ENCODE measurements at places on chromosomes 3 and 15. TPM values are rescaled to one million over a fixed set of nuclear protein-coding genes. Genes with fewer than 3 reads are reported as not detected.

DNA sequence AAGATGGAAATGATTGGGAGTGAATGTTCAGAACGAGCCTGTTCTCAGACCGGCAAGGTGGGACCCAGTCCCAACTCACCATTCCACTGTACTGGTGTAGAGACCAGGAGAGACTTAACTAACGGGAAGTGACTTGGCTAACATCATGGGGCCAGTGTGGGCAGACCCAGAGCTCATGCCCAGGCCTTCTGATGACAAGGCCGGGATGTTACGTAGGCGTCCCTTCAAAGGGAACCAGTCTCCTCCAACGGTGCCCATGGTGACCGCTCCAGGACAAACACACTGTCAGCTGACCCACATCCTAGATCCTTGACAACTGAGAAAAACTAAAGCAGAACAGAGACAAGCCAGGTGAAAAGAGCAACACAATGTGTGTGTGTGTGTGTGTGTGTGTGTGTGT lies 128.4 kb upstream of the HACD2 start:
- H3K4me1 ChIP-seq, result no peaks in the 10 kb centered on the region
- no peaks in the 10 kb centered on the region for H3K36me3 ChIP-seq
- H3K4me3 ChIP-seq, result no peak overlapping the region
- no peak overlapping the region for H3K27ac ChIP-seq
- no peaks in the 10 kb centered on the region for H3K27me3 ChIP-seq
- DNase-seq, result no peak

DNA sequence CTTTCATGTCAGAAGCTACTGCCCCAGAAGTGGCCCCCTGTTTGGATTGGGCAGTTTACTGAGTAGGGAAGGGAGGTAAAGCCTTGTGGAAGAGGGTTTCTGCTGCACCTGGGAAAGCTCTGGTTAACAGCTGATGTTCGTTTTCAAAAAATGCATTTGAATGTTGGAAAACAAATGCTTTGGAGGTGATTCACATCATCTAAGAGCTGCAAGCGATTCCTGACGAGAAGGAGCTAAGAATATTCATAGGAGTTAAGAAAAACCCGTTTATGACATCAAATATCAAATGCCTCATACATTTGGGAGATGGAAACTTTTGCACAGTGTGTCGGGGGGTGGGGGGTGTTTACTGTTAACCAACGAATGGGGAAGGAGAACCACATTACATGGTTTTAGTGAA lies 183.8 kb upstream of the NR2F2 start:
- H3K4me3 ChIP-seq, result no peak overlapping the region
- H3K4me1 ChIP-seq, result no peaks in the 10 kb centered on the region
- no peak for DNase-seq
- H3K27me3 ChIP-seq, result no peaks in the 10 kb centered on the region

ARGFX gene
- not detected for total RNA-seq

DAPK2 gene
- 0.88 TPM for total RNA-seq

DNA sequence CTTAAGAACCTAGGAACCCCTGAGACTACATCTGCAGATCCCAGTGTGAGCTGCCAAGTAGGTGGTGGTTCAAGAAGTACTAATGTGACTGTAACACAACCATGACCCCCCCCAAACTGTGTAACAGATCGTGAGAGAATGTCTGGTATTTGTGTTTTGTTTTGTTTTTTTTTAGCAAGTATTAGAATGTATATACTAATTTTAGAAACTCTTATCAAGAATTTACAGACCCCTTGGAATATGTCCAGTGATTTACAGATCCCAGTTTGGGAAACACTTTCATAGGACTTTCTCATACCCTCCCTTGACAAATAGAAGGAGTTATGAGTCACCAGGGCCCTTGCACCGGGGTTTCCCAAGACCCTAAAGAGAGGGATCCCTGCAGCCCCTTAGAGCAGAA lies 79.8 kb downstream of the SEMA5B start:
- H3K36me3 ChIP-seq, result no peaks in the 10 kb centered on the region
- no peak for DNase-seq
- H3K27me3 ChIP-seq, result no peaks in the 10 kb centered on the region
- H3K4me3 ChIP-seq, result no peak overlapping the region

ALDH1L1 gene
- 2.1 TPM for total RNA-seq

GRCh38 chr3:20190991-20191390 lies 5.0 kb upstream of the SGO1 start:
- H3K36me3 ChIP-seq, result no peaks in the 10 kb centered on the region
- no peaks in the 10 kb centered on the region for H3K4me1 ChIP-seq
- no peak for DNase-seq
- H3K27ac ChIP-seq, result no peak overlapping the region

FAN1 gene
- 24.8 TPM for total RNA-seq

- no peak overlapping the region for H3K4me3 ChIP-seq
- no peak overlapping the region for H3K27ac ChIP-seq
- peaks cover 5% of the 10 kb centered on the region for H3K4me1 ChIP-seq
- H3K36me3 ChIP-seq, result no peaks in the 10 kb centered on the region
- no peaks in the 10 kb centered on the region for H3K27me3 ChIP-seq
Measured at GRCh38 chr15:66389098-66389858, 2.6 kb downstream of the MAP2K1 start.

PLSCR4 gene
- total RNA-seq, result 45.9 TPM

DNA sequence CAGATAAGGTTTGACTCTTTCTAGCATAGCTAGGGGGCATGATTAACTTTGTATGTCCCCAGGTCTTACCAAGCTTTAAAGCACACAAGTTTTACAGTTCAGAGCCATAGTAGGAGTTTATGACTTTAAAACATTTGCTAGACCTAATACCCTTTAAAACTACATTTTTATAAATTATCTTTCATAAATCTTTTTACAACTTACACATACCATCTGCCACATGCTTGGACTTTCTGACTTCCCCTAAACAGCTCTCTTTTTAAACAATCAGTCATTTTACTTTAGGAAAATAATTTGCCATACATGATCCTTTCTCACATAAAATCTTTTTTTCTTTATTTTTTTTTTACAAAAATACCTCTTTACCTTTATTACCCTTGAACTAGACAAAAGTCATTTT lies 735.3 kb upstream of the CADM2 start:
- H3K27me3 ChIP-seq, result no peaks in the 10 kb centered on the region
- H3K27ac ChIP-seq, result no peak overlapping the region
- no peaks in the 10 kb centered on the region for H3K36me3 ChIP-seq
- H3K4me1 ChIP-seq, result no peaks in the 10 kb centered on the region

FMN1 gene
- 6.2 TPM for total RNA-seq

- H3K27ac ChIP-seq, result no peak overlapping the region
- no peak for DNase-seq
- H3K4me3 ChIP-seq, result no peak overlapping the region
- H3K27me3 ChIP-seq, result no peaks in the 10 kb centered on the region
Measured at GRCh38 chr3:53643757-53644156, 149.3 kb downstream of the CACNA1D start.

MAP6D1 gene
- total RNA-seq, result not detected

DNA sequence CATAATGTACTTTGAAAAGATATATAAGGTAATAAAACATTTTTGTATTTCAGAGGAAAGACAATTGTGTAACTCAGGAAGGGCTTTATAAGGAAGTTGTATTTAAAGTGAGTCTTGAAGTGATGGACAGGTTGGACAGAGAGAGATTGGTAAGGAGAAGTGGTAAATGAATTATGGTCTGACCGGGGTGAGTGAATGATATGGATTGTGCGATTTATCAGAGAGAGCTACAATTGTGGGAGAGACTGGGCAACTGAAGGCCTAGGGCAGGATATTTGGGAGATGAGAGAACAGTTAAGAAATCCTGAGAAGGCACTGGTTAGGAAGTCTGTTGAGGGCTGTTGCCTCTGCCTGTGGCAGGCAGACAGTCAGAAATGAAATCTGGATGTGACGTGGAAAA lies 14.8 kb downstream of the IL1RAP start:
- no peaks in the 10 kb centered on the region for H3K27me3 ChIP-seq
- no peak overlapping the region for H3K4me3 ChIP-seq
- H3K4me1 ChIP-seq, result peaks cover 4% of the 10 kb centered on the region

MYO5C gene
- 29.8 TPM for total RNA-seq

DNA sequence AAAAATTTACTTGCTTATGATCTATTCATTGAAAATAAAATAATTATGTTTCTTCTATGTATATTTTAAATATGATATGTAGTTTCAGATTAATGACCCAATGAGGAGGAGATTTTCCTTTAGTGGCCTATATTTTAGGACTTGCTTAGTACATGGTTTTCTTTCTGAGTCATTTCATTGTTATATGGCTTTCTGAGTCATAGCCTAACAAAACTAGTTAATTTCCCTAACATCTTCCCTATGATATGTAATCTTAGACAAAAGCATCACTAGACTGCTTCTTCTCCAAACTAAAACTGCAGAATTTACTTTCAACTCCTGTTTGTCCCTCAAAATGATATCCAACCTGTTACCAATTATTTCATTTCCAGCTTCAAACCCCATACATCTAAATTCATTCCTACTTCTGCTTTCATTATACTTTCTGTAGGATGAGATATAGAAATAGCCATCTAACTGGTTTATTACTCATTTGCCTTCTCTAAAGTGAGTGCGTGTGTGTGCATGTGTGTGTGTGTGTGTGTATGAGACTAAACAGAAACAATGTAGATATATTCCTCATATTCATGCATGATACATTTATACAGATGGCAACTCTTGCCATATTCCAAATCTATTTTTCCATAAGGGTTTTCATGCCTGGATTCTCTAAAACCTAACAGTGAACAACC lies 915.0 kb upstream of the GBE1 start:
- no peaks in the 10 kb centered on the region for H3K36me3 ChIP-seq
- H3K4me1 ChIP-seq, result no peaks in the 10 kb centered on the region
- no peak overlapping the region for H3K4me3 ChIP-seq
- no peak overlapping the region for H3K27ac ChIP-seq

- no peaks in the 10 kb centered on the region for H3K36me3 ChIP-seq
- no peaks in the 10 kb centered on the region for H3K27me3 ChIP-seq
- no peaks in the 10 kb centered on the region for H3K4me1 ChIP-seq
Measured at GRCh38 chr15:56042498-56042897, 49.1 kb upstream of the NEDD4 start.

- no peak overlapping the region for H3K27ac ChIP-seq
- H3K4me1 ChIP-seq, result no peaks in the 10 kb centered on the region
- no peaks in the 10 kb centered on the region for H3K36me3 ChIP-seq
- DNase-seq, result no peak
- no peaks in the 10 kb centered on the region for H3K27me3 ChIP-seq
Measured at GRCh38 chr15:71011503-71012155, 103.6 kb upstream of the THSD4 start.

ASB14 gene
- not detected for total RNA-seq

DNA sequence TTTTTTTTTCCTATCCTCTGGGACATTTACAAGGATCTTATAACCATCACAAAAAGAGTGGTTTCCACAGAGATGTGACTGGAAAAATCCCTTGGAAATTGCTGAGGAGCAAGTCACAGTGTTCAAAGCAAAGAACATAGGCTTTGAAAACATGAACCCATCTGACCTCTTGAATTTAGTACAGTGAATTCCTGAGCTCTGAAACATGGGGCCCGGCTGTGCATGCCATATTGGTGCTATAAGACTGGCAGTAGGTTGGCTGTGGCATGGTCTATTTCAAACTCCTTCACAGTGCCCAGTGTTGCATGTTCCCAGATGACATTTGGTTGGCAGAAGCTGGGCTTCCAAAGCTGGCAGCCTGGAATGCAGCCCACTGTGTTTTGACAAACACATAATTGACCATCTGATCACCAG lies 202.2 kb downstream of the TIGIT start:
- H3K27me3 ChIP-seq, result no peaks in the 10 kb centered on the region
- DNase-seq, result no peak
- H3K36me3 ChIP-seq, result no peaks in the 10 kb centered on the region
- no peaks in the 10 kb centered on the region for H3K4me1 ChIP-seq
- H3K4me3 ChIP-seq, result no peak overlapping the region
- no peak overlapping the region for H3K27ac ChIP-seq

- H3K27me3 ChIP-seq, result no peaks in the 10 kb centered on the region
- H3K4me1 ChIP-seq, result peaks cover 7% of the 10 kb centered on the region
- H3K27ac ChIP-seq, result peak overlapping the region; percentile 87
- no peak overlapping the region for H3K4me3 ChIP-seq
- DNase-seq, result peak; percentile 68
Measured at GRCh38 chr3:124780761-124781475, 50.7 kb downstream of the UMPS start.

SLC9C1 gene
- 0.49 TPM for total RNA-seq

DNA sequence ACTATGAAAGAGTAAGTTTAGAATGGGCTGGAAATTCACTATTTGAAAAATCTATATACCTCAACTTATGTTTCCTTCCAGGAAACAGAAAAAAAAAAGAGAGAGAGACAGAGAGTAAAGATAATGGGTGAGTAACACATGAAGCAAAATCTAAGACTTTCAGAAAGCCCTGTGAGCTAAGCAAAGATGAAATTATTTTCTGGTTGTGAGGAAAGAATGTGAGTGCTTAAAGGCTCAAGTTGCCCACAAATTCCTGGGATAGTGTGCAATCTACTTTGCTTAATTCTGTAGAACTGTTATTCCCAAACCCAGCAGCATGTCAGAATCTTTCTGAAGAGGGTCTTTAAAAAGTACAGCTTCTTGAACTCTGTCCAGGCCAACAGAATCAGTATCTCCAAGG lies 337.7 kb upstream of the AGTR1 start:
- H3K27ac ChIP-seq, result no peak overlapping the region
- no peaks in the 10 kb centered on the region for H3K4me1 ChIP-seq
- H3K4me3 ChIP-seq, result no peak overlapping the region
- DNase-seq, result no peak
- no peaks in the 10 kb centered on the region for H3K36me3 ChIP-seq
- H3K27me3 ChIP-seq, result no peaks in the 10 kb centered on the region

DNA sequence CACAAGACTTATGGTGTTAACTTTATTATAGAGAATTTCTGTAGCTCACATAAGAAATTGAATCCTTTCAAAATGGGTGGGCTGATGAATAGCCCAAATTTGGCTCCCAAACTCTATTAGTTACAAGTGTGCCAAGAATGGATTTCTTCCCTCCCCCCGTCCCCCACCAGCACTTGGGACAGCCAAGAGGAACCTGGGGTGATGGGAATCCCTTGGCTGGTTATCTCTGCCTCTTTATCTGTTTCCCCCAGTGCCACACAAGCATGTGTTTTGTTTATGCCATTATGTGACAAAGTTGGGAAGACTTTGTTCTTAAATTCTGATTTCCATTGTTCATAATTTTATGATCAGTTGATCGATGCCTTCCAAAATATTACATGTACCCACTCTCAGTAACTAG lies 28.3 kb downstream of the CMSS1 start:
- peaks cover 5% of the 10 kb centered on the region for H3K4me1 ChIP-seq
- H3K27ac ChIP-seq, result peak overlapping the region; percentile 80
- H3K36me3 ChIP-seq, result no peaks in the 10 kb centered on the region
- H3K4me3 ChIP-seq, result no peak overlapping the region
- H3K27me3 ChIP-seq, result no peaks in the 10 kb centered on the region

DNA sequence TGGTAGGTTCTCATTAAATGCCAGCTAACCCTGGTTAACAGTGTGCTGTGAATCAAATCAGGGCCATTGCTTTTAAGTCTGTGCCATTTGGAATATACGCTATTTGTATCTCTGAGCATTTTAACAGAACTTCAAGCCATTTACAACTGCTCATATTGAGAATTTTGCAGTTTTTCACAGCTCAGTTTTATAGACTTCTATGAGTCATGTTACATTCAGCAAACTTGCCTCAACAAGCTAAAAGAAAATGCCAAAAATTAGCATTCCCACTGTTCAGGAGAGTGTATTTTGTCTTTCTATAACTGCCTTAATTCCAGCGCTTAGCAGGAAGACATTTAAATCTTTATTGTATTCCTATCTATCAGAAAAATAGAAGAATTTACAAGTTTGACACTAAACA lies 196.4 kb downstream of the GBE1 start:
- no peak for DNase-seq
- no peak overlapping the region for H3K27ac ChIP-seq
- H3K27me3 ChIP-seq, result no peaks in the 10 kb centered on the region
- H3K4me3 ChIP-seq, result no peak overlapping the region
- H3K36me3 ChIP-seq, result no peaks in the 10 kb centered on the region

EXD1 gene
- total RNA-seq, result not detected

- H3K27ac ChIP-seq, result no peak overlapping the region
- H3K4me1 ChIP-seq, result no peaks in the 10 kb centered on the region
- no peak for DNase-seq
- no peaks in the 10 kb centered on the region for H3K27me3 ChIP-seq
- H3K4me3 ChIP-seq, result no peak overlapping the region
- no peaks in the 10 kb centered on the region for H3K36me3 ChIP-seq
Measured at GRCh38 chr3:167466966-167467365, 6.9 kb downstream of the SERPINI2 start.

Data from uterus (tissue), 4 donors.